ENCODE measurements at places on chromosomes 1 and 21. TPM values are rescaled to one million over a fixed set of nuclear protein-coding genes. Genes with fewer than 3 reads are reported as not detected.

- peak; percentile 97 for DNase-seq
- H3K36me3 ChIP-seq = no peaks in the 10 kb centered on the region
- H3K27ac ChIP-seq = no peak overlapping the region
- no peak overlapping the region for H3K4me3 ChIP-seq
- no peaks in the 10 kb centered on the region for H3K27me3 ChIP-seq
Observed at GRCh38 chr1:93605812-93606512, 75.7 kb downstream of the BCAR3 start.

DNA sequence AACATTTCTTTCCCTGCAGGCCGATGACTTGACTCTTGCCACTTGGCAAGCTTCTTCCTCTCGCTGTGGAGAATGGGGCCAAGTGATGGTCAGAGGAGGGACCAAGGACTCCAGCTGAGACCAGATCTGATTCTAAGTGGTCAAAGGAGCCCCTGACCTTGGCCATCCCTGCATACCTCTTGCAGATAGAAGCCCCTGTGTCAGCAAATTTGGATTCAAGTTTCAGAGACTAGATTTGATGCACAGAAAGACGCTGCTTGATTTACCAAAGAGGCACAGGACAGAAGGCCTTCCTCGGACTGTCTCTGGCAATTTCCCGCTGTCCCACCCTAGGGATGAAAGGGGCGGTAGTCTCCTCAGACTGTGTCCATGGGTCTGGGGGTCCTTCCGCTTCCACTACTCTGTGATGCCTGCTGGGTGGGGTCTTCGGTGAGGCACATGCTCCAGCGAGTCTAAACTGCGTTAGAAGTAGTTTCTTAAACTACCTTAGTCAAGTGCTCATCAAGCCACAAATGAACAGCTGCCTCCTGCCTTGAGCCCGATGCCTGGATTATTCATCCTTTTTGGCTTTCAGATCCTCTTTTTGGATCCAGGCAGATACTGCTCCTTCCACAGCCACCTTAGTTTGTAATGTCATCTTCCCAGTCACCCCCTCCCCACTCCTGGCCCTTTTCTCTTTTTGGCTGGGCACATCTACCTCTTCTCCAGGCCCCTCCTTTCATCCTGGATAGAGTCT, 31.8 kb upstream of the RBM15 start:
- H3K4me3 ChIP-seq = no peak overlapping the region
- DNase-seq = no peak
- H3K27ac ChIP-seq = no peak overlapping the region
- H3K4me1 ChIP-seq = peaks cover 12% of the 10 kb centered on the region
- H3K36me3 ChIP-seq = no peaks in the 10 kb centered on the region

The ATP1A4 gene
- not detected for total RNA-seq

The ZSCAN20 gene
- 11.1 TPM for total RNA-seq

DNA sequence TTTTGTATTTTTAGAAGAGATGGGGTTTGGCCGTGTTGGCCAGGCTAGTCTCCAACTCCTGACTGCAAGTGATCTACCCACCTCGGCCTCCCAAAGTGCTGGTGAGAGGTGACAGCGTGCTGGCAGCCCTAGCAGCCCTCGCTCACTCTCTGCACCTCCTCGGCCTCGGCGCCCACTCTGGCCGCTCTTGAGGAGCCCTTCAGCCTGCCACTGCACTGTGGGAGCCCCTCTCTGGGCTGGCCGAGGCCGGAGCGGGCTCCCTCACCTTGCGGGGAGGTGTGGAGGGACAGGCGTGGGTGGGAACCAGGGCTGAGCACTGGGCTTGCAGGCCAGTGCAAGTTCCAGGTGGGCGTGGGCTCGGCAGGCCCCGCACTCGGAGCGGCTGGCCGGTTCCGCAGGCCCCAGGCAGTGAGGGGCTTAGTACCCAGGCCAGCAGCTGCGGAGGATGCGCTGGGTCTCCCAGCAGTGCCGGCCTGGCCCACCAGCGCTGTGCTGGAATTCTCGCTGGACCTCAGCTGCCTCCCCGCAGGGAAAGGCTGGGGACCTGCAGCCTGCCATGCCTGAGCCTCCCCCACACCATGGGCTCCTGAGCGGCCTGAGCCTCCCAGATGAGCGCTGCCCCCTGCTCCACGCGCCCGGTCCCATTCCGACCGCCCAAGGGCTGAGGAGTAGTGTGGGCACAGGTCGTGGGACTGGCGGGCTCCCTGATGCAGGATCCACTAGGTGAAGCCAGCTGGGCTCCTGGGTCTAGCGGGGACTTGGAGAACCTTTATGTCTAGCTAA, 3.4 kb upstream of the LBR start:
- no peak for DNase-seq
- H3K27ac ChIP-seq = no peak overlapping the region
- H3K4me1 ChIP-seq = no peaks in the 10 kb centered on the region
- H3K27me3 ChIP-seq = peaks cover 1% of the 10 kb centered on the region
- no peaks in the 10 kb centered on the region for H3K36me3 ChIP-seq

Measured in IMR-90 (cell line).